NCI-H187 (cell line): ENCODE measurements at places on chromosomes 5 and 9.

DNA sequence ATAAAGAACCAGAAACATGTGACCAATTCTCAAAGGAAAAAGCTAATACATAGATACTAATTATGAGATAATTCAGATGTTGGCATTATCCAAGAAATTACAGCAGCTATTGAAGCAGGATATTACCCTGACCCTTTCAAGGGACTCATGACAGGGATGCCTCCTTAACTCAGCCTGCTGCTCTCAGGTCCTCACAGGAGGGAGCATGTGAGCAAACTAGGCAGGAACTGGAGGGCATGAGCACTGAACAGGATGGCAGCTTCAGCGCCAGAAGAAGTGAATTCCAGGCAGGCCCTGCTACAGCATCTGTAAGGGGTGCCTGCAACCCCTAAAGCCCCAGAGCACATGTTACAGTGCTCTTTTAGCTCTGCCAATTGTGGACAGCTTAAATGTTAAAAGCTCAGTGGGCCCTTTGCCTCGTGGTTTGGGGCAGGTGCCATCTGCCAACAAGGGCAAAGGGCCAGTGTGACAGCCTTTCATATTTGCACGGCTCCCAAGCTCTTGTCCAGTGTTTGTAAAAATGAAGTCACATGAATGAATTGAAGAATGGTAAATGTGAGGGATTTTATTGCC is 464.7 kb upstream of the COX7C start:
- no peak for DNase-seq

- DNase-seq: no peak
Observed at GRCh38 chr9:77460938-77461337, 187.2 kb downstream of the GNA14 start.

- no peak for DNase-seq
Observed at GRCh38 chr9:81460693-81461092, 228.7 kb downstream of the TLE1 start.

- DNase-seq: no peak
Observed at GRCh38 chr5:154514331-154514730, 36.3 kb upstream of the HAND1 start.

DNA sequence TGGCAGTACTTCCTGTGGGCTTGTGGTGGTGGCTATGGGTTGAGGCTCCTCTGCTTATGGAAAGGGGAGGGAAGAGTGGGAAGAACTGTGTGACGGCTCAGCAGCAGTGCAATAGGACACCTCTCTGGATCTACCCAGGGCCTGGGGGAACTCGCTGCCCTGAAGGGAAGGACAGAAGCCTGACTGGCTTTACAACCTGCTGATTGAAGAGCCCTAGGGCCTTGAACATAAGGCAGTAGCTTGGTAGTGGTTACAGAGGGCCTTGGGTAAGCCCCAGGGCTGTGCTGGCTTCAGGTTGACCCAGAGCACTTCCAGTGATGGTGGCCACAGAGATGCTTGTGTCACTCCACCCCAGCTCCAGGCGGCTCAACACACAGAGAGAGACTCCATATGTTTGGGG is 5.5 kb downstream of the CCIN start:
- DNase-seq: no peak

- no peak for DNase-seq
Observed at GRCh38 chr9:97502984-97503861, 1.8 kb downstream of the TMOD1 start.

DNA sequence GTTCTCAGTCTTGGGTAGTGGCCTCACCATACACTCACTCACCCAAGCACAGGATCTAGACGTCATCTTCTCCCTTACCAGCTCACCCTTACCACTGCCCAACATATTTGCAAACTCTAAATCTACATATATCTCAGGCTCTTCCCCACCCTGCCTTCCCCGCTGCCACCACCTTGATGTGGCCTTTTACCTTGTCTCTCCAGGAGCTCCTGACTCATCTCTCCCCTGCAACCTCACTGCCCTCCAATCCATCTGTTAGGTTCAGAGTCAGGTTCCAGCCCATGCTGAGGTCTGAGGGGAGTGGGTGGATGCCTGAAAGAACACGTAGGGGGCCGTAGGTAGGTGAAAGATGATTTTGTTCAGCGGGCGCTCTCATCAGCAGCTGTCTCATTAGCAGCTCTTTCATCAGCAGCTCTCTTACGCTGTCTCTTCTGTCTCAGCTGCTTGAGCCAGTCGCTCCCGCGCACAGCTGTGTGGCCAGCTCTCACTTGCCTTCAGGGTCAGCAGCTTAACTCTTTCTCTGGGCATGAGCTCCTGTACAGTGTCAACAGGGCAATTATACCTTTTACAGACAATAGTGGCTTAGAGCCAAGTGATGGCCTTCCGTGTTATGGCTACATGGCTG is 23.1 kb upstream of the CKMT2 start:
- DNase-seq: no peak

DNA sequence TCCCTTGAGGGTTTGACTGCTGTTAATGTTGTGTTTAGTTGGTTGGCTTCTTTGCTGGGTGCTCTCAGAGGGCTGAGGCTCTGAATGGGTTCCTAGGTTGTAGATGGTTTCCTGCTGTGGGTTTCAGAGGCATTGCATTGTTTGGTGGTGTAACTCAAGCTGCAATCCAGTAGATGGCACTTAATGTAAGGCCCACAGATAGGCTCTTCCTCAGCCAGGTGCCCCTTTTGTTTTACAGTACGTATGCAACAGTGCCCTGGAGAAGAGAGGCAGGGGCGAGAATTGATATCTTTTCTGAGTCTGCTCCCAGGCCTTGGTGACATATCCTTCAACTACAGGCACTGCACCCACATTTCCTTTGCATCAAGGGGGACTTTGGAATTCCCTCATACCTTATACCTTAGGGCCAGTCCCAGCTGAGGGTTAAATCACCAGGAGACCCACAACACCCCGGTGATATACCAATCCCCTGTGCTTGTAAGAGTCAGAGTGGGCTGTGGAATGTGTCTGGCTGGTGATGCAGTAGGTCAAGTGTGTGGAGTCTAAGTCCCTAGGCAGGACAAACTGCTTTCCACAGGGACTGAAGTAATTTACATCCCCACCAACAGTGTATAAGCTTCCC is 7.0 kb upstream of the UGT3A2 start:
- DNase-seq: no peak

DNA sequence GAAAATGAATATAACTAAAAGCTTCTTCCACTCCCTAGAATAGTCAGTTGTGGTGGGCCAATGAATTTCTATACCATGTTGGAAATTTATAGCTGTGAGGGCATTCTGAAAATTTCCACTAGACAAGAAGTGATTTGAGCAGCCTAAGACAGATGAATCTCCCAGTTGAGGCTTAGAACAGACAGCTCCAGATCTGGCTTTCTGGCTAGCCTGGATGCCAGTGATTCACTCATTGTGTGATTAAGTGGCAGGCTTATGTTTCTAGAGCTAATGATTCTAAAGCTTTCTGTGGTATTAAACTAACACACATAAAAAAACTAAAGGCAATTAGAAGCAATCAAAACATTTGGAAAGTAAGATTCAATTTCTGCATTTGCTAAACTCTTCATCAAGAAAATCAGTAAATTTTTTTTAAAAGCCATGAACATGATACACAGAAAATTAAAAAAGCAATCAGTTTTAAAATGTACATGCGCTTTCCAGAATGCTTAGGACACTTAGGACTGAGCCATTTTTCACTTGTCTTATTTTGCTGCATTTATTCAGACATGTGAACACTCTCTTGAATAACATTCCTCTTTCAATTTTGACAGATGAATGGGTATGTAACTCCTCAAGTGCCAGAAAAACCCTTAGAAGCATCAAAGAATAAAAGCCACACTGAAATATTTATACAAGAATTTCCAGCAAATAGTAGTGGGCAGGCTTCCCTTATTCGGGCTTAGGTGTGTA is 100.5 kb upstream of the GNAQ start:
- no peak for DNase-seq

DNA sequence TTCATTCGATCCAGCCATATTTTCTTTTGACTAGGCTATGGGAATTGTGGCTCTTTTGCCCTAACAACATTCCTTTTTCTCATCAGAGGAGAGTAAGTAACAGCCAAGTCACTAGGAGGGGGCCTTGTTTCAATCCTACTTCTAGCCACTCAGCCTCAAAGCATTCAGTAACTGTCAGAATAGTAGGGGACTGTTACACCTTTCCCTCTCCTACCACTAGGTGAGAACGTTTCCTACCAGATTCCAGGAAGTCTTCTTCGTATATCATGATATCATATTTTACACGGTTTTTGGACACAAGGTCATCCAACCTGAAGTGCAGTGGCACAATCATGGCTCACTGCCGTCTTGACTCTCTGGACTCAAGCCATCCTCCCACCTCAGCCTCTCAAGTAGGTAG is 171.3 kb upstream of the CDH12 start:
- DNase-seq: no peak

DNA sequence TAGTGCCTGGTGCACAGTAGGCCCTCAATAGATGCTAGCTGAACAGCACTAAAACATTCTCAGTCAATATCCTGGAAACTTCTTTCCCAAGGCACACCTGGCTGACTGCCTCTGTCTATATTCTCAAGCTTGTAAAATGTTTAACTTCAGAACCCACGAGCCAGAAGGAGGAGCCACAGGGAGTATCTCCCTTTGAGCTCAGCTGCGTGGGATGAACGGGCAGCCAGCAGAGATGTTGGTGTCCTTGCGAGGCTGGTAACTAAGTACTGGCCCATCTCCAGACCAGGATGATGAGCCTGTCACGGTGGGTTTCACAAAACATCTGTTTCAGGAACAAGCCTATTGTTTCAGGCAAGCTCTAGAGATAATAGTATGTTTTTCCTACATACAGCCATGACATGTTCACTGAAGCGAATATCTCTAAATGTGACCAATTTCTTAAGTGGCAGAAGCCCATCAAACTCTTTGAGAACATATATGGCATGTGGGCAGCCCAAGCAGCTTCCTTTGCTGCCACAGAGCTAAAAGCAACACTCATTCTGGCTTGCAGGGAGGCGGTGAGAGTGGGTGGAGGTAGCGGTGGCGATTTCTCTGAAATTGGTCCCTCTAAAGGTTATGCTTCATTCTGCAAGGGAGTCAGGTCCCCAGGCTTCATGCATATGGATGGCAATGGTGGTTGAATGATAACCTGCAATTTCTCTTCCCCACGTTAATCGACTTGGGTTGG is 206.2 kb downstream of the TTLL11 start:
- no peak for DNase-seq

DNA sequence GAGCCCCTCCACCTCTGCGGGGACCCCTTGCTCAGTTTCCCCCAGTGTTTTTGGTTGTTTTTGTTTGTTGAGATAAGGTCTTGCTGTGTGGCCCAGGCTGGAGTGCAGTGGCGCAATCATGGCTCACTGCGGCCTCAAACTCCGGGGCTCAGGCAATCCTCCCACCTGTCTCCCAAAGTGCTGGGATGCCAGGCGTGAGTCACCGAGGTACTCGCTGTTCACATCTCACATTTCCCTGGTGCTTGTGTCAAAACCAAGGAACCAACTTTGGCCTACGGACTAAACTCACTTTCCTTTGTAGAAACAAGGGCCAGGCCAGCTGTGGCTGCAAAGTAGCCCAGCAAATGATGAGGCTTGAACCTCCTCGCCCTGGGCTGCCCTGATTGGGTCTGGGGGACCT is 9.7 kb upstream of the AJM1 start:
- DNase-seq: no peak

- no peak for DNase-seq
Observed at GRCh38 chr9:78871452-78872331, 574.8 kb downstream of the PSAT1 start.

DNA sequence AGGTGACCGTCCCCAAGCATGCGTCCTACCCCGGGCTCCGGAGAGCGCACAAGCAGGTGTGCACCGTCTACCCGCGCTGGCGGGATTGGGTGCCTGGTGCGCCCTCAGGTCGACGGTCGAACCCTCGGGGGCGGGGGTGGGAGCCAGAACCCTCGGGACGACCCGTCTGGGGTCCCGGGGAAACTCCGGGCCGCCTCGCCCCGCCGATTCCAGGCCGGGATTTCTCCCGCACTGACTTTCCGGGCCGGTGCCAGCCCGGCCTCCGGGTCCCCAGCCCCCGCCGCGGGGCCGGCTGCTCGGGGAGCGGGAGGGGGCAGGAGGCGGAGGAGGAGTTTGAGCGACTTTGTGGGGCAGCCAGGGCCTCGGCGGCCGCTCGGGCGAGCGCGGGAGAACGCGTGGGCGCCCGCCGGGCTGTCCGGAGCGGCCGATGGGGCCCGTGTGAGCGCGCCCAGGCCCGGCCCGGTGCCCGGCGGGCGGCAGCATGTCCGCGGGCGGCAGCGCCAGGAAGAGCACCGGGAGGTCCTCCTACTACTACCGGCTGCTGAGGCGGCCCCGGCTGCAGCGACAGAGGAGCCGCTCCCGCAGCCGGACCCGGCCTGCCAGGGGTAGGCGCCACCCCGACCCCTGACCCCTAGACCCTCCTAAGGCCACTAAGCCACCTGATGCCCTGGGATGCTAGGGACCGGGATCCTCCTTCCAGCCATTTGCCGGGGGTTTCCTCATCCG is at the start of gene DAB2IP:
DAB2IP (plus strand) TSS at position 340 of the 726 bp plus-strand sequence; CDS start at position 482, 142 bp downstream.
- DNase-seq: no peak

GRCh38 chr5:44332285-44332971 is 56.8 kb downstream of the FGF10 start:
- DNase-seq: no peak

GRCh38 chr9:87657190-87657589 is 68.7 kb upstream of the CTSL start:
- no peak for DNase-seq

- DNase-seq: no peak
Observed at GRCh38 chr9:135049460-135049859, 38.0 kb upstream of the OLFM1 start.

DNA sequence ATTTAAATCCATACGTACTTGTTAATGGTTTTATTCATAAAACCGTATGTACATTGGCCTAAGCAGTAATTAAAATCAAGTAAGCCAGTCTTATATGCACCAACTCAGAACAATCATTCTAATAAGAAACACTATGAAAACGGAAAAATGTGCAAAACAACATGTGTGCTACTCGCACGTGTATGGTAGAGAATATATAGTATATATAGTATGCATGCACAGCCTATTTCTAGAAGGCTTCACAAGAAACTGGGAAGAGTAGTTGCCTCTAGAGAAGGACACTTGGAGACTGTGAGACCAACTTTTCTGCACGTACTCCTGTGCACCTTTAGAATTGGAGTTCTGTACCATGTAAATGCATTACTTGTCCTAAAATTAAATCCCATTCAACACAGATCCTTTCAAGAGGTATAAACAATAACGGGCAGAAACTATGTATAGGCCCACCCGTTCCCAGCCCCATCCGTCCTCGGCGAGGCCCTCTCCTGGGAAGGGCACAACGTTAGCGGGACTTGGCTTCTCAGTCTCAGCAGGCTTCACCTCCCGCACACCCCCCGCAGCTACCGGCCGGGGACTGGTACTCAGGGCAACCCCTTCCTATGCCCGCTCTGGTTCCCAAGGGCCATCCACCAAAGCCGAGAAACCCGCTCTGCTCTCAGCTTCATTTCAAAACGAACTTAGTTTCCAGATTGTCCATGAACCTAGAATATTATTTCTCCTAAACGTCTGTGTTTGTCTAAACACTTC is 2.0 kb downstream of the CDC14B start:
- DNase-seq: no peak

DNA sequence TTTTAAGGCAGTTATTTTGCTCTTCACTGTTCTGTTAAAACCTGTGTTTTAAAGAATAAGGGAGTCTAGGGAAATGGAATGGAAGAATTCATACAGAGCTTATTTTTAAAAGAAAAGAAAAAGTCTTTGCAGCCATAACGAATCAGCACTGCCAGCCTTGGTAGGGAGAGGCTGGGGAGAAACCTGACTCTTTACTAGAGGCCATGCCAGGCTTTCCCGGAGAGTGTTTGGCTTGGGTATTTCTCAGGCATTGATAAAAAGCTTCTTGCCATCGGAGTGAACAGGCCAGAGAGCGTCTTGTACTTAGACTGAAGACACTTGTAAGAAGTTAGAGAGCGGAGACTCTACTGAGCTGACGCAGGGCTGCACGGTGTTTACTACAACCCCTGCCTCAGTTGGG is 72.7 kb upstream of the NFIL3 start:
- DNase-seq: no peak
